ENCODE measurements at places on chromosomes 13 and 19. TPM values are rescaled to one million over a fixed set of nuclear protein-coding genes. Genes with fewer than 3 reads are reported as not detected.

CPB2 gene
- not detected for total RNA-seq

PLEKHF1 gene
- 72.5 TPM for total RNA-seq

ARRDC2 gene
- 3.9 TPM for total RNA-seq

INSR gene
- total RNA-seq: 25.4 TPM

PGLYRP1 gene
- total RNA-seq: not detected

NRTN gene
- 0.51 TPM for total RNA-seq

GET3 gene
- 95.3 TPM for total RNA-seq

GRIN2D gene
- total RNA-seq: under 0.01 TPM

PLA2G4C gene
- total RNA-seq: 39.3 TPM

ZNF610 gene
- total RNA-seq: 3.3 TPM

CYP2S1 gene
- 3.5 TPM for total RNA-seq

NCCRP1 gene
- total RNA-seq: not detected

CYP4F2 gene
- not detected for total RNA-seq

LRG1 gene
- total RNA-seq: not detected

PSG1 gene
- total RNA-seq: 0.51 TPM

ZIM2 gene
- not detected for total RNA-seq

GNA15 gene
- not detected for total RNA-seq

RFPL4AL1 gene
- total RNA-seq: not detected

RNF225 gene
- total RNA-seq: under 0.01 TPM

PSG4 gene
- total RNA-seq: 0.17 TPM

FBN3 gene
- not detected for total RNA-seq

PNMA8A gene
- 8.9 TPM for total RNA-seq

F7 gene
- total RNA-seq: under 0.01 TPM

CGB5 gene
- not detected for total RNA-seq

MRPS31 gene
- total RNA-seq: 14.9 TPM

Data from fibroblast of lung (primary cell).